Stimulated activated CD4-positive, alpha-beta T cell treated with anti-CD3 and anti-CD28 coated beads, Interleukin-15, amount 100 ng/mL, for 1 hour (primary cell): ENCODE measurements at places on chromosomes 13 and 19.

DNA sequence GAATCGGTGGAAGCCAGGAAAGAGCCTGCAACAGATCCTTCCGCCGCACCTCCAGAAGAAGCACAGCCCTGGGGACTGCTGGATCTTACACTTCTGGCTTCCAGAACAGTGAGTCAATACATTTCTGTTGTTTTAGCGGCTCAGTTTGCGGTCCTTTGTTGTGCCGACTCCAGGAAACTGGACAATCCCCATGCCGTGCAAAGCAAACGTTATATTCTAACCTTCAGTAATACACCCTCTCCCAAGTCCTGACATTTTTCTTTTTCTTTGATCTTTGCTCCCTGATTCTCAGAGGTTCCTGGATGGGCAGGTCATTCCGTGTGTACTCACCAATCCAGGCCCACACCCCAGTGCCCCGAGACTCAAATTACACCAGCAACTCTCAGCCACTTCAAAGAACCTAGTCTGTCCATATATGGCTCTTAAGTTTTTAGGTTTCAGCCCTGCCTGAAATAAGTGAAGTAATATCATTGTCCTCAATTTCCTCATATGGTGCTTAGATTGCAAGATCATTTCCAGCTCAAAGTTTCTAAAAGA lies 387.1 kb upstream of the SGCG start:
- DNase-seq, result no peak

DNA sequence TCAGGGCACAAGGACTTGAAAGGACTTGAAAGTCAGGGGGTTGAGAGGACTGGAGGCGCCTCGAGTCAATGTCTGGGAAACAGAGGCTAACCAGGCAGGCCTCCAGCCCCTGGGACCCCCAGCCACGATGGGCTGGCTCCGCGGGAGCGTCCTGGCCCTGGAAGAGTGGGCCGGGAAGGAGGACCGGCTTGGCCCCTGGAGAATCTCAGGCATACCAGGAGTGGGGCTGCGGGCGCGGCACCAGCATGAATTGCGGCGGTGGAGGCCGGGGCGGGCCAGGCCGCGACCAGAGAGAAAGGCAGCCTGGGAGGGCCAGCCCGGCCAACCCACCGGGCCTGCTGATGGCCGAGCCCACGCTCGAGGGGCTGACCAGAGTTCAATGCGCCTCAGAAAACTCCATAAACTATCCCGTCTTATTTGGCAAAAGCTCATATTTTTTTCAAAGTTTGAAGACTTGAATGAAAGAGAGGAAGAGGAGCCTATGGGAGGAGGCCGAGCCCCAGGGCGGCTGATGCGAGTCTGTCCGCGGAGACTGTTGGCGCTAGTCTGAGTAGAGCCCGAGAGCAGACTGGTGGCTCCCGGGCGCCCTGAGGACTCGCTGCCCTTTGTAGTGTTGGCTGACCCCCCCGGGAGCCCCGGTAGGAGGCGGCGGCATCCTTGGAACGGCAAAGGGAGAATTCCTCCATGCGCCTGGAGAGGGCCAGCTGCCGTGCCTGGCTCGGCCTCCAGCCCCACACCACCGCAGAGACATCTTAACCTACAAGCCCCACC lies 68.0 kb downstream of the MLLT1 start:
- DNase-seq, result no peak

GRCh38 chr19:2157452-2157851 lies 6.1 kb upstream of the AP3D1 start:
- DNase-seq, result no peak

DNA sequence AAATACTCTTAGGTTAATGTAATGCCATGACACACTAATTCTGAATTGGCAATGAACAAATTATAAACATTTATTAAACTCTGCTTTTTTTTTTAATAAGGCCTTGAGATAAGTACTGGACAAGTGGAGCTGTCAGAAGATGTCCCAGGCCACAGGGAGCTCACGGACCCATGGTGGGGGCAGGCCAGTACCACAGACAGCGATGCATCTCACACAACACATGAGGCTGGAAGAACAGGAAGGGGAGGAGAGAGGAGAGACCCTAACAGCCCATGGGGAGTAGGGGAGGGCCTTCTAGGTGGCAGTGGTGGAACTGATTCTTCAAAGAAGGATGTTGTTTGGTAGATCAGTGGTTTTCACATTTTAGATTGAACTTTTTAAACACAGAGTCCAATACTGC lies 128.4 kb downstream of the LHFPL6 start:
- DNase-seq, result no peak

GRCh38 chr13:30907121-30907861 lies 1.2 kb downstream of the MEDAG start:
- no peak for DNase-seq

- no peak for DNase-seq
Measured at GRCh38 chr13:90107661-90108060, 1239.8 kb upstream of the MIR17HG start.

DNA sequence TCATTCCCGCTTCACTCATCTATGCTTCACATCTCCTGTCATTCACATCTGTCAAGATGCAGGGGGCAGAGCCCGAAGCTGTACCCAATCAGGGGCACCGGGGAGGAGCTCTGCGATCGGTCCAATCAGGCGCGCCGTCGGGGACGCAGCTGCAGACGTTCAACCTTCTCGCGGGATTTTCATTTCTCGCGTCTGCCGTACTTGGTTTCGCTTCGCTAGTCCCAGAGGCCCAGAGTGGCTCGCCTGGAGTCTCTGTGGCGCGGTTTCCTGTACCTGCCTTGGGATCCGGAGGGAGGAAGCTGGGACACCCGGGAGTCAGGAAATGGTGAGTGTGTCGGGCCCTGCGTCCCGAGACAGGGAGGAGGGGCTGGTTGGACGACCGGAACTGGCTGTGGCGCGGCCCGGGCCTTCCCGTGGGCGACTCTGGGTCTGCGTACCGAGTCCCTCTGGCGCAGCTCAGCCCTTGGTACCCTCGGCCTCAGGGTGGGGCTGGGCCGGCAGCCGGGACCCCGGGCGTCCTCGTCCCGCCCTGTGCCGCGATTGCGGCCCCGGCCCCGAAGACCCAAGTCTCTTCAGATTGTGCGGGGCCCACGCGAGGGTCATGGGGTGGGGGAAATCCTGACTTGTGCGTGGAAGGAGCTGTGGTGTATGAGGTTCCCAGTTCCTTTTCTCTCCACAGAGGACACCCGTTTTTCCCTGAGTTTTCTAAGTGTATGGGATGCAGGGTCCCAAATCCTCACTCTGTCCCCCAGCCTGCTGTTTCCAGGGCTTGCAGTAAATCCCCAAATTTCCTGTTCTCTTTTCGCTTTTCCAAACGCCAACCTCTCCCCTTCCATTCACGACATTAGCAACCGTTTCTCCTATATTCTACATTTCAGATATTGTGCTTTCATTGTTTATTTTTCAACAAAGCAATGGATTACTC lies at the start of gene ZNF136:
Gene ZNF136, plus strand, starts transcription at position 215 of the 925 bp plus-strand sequence. Its CDS starts 108 bp downstream, at position 323.
- peak; percentile 79 for DNase-seq

- no peak for DNase-seq
Measured at GRCh38 chr13:113803409-113804016, 44.5 kb downstream of the TMEM255B start.

DNA sequence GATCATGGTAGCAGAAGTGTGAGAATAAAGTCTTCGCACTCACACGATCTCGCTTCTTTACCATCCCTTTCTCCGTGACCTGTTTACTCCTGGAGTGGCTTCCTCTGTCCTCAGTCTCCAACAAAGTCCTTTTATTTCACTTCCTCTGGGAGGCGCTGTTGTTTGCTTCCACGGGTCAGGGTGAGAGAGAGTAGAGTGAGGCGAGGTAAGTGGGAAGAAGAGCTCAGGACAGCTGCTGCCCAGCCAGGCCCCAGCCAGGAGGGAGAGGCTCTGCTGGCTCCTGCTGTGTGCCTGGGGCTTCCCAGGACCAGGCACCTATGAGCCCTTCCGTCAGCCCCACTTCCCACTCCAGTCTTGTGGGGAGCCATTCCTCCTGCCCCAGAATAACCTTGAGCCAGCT lies 242.1 kb downstream of the FGF9 start:
- no peak for DNase-seq

DNA sequence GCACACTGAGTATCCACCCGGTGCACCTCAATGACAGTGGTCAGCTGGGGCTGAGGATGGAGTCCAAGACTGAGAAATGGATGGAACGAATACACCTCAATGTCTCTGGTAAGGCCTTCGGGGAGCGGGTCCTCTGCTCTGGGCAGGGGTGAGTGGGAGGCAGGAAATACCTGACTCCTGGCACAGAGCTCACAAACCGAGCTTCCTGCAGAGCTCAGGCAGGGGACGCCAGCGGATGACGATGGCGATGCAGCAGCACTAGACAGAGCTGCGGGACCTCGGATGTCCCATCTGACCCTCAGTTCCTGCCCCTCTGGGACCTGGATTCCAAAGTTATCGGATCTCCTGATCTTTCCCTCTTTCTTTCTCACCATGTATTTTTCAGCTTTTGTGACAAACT lies 3.8 kb downstream of the CD22 start:
- no peak for DNase-seq

- DNase-seq, result peak; percentile 57
Measured at GRCh38 chr13:24264976-24265375, 44.4 kb upstream of the C1QTNF9 start.

GRCh38 chr13:99385161-99385560 lies 78.0 kb upstream of the GPR183 start:
- DNase-seq, result no peak

- no peak for DNase-seq
Measured at GRCh38 chr13:100022798-100023197, 41.2 kb downstream of the ZIC2 start.

DNA sequence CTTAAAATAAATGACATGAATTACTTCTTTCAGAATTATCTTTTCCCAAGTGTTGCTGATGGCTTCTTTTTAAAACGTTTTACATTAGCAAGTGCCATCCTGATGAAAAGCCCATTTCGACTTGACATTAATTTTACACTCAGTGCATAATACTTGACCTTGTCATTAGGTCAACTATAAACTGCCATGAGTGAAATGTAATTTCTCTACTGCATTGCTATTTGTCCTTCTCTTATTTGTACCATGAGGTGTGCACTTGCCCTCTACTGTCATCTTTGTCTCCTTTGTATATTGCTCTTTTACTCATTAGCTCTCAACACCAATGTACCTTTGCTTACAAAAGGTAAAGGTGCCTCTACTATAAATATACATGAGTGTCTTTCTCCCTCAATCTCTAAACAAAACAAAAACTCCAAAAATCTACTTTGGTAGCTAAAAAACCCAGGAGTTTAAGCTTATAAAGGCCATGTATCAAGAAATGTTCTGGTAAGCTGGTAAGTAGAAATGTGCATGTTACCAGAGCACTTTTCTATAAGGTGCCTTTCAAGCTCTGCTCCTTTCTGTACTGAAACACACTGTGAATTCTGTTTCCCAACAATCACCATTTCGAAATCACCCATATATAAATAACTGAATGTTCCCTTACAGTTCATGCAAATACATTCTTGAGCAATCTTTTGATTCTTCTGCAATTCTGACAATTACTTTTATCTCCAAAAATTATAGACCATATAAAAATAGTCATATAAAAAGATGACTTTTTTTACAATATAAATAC lies 351.4 kb downstream of the SLITRK5 start:
- DNase-seq, result no peak

DNA sequence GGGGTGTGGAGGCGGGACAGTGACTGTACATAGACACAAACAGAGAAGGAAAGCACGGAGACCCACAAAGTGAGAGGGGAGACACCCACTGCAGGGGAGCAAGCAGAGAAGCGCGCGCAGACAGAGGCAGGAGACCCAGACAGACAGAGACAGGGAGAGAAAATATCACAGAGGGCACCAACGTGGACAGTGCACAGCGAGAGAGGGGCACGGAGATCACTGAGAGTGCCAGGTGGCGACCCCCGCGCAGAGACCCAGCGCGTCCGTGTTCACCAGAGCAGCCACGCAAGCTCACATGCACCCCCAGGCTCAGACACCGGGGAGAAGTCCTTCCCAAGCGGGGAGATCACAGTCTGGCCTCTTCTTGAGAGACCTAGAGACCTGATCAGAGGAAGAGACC lies 1.4 kb upstream of the CACNG7 start:
- DNase-seq, result no peak

GRCh38 chr19:33864311-33864850 lies 67.7 kb downstream of the KCTD15 start:
- DNase-seq, result no peak
